HCT116 (cell line): ENCODE measurements at places on chromosomes 7 and 10.
A peak's percentile ranks its signal among the peaks of the same experiment; 100 is the strongest.

DNA sequence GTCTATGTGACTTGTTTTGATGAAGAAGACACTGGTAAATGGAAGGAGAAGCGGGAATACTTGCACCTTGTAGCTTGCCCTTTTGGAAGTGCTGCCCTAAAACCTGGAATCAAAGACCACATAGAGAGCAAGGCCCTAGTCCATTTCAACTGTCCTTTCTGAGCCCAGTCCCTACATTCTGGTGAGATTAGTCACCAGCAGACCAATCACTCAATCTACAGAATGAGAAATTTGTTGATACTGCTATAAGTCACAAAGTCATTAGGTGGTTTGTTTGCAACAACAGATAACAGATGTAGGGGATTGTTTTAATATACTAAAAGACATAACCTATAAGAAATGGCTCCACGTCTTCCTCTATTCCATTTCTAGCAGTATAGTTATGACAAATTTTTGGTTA lies 33.6 kb downstream of the WASL start:
- no peak for DNase-seq

DNA sequence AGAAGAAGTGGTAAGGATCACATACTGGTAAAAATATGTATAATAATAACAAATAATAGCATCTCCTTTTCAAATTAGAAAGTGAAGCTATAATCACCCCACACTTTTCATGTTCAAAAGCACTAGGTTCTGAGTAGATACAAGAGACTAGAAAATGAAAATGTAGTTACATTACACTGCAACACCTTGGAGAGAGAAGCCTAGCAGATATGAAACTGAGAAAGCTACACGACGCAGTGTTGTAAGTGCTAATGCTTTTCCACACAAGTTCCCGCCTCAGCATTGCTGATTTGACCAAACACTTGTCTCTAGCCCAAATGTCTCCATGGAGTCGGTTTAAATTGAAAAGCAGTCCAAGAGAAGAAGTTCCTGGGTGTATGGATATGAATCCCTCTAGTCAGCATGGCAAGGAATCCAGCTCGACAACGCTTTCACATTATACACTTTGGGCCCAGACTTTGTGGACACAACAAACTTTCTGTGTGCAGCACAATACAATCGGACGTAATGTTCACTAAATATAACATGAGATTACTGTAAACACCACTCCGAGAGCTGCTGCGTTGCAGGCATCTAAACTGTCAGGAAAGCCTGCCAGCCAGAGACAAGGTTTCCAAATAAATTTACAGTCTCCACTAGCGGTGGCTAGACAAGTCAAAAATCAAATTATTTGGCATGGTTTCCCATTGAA lies 1.7 kb downstream of the PDE1C start:
- no peak for DNase-seq

- DNase-seq, result no peak
Observed at GRCh38 chr7:70738151-70738885, 393.6 kb upstream of the GALNT17 start.

- DNase-seq, result peak; percentile 16
Observed at GRCh38 chr7:44796034-44796503, 412 bp upstream of the PPIA start.

- DNase-seq, result no peak
Observed at GRCh38 chr10:58322072-58322834, 12.6 kb upstream of the UBE2D1 start.

DNA sequence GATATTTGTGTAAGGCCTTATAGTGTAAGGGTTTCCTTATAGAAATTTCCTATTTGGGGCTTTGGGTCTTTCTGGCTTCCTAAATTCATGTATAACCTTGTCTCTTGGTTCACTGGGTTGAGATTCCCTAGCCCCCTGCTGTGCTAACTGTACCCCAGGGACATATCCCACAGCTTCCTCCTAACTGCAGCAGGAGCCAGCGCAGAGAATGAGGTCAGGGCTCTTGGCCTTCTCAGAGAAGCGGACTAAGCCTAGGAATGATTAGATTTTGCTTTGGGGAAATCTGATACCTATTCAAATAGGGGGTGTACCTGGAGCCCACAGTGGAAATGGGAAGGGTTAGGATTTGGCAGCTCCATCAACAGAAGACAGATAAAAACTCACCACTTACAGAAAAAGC lies 138.1 kb upstream of the EFCAB10 start:
- DNase-seq, result no peak

DNA sequence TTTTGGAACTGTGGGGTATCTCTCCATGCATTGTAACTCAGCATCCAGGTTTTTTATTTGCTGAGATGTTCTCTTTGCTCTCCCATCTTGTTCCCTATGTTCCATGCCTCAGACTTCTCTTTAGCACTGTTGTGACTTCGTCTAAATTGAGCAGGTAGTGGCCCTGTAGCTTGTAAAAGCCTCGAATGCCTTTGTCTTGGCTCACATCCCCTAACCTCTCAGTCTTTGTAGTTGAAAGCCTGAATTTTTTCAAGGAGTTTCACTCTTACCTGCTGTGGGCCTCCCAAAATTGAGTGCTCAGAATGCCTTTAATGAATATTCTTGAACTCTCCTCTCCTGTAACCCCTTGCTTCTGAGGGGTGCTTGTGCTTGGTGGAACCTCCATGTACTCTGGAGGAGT lies 1137.3 kb downstream of the REEP3 start:
- no peak for DNase-seq

DNA sequence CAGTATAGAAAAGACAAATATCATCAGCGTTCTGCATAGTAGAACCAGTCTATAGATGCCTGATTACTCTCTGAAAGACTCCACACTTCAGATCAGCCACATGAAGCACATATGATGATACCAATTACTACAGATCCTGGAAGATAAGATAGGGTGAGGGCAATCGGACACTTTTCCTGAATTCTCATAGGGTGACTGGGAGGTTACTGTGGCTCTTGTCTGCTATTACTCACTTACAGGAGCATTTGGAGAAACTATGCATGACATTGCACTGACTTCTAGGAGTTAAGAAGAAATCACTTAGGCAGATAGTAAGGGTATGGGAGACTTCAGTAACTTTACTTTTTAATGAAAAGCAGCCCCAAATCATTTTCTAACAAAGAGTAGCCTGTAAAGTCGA lies 1140.9 kb downstream of the XPNPEP1 start:
- DNase-seq, result no peak

GRCh38 chr10:2478656-2479055 lies 588.7 kb upstream of the PFKP start:
- no peak for DNase-seq

DNA sequence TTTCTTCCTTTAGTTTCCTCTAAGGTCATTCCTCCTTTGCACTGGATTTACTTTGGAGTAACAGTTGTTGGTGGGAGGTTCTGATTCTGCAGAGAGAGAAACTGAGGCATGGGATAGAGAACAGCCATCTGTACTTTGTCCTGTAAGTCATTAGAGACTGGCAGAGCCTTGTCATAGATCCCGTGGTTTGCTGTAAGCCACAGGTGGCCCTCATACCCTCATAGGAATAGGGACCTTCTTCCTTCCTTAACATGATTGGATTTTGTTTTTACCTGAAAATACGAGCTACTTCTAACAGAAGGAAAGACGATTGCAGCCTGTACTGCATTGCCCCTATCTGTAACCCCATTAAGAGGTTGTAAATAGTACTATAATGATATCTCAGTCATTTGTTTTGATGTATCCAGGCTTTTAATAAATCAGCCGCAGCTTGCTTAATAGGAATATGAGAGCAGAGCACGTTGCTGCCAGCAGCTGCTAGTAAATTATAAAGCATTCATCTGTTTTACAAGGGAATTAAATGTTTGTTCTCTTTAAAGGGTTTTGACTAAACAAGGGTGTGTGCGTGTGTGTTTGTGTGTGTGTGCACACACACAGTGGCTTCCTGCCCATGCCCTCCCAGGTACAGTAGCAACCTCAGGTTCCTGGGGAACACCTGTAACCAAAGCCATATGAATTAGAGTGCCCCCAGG lies 249.8 kb downstream of the AUTS2 start:
- DNase-seq, result no peak

DNA sequence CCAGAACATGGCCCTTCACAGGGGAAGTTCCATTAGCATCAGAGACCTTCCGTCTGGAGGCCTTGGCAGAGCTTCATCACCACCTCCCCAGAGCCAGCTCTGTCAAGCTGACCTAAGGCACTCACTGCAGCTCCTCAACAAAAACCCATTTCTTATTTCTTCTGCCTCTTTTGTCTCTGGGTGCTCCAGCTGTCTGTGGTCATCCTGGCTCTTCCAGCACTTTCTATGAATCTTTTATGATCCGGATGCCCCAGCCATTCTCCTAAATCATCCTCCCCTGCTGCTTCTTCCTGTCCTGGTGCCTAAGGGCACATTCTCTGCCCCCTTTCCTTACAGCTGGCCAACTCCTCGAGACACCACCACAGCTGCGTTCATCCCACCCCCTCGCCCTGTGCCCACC lies 171.7 kb upstream of the INSYN2A start:
- no peak for DNase-seq

- DNase-seq, result no peak
Observed at GRCh38 chr7:134654104-134654775, 7.6 kb downstream of the BPGM start.

- no peak for DNase-seq
Observed at GRCh38 chr7:39531818-39532217, 34.4 kb upstream of the YAE1 start.

DNA sequence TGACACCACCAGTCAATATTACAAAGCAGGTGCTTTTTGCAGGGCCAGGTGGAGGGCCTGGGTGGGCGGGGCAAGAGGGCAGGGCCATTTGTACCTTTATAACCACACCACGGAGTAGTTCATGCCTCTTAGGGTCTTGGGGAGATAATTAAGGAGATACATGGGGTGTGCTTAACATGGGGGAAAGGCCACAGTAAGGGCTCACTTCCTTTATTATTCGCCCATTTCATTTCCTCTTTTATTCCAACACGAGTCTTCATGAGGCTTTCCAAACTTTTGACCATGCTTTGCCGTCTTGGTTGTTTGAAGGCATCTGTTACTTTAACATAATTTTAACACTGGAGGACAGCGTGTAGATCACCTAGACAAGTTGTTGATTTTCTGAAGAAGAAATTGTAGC lies 33.3 kb upstream of the LYZL2 start:
- no peak for DNase-seq

- no peak for DNase-seq
Observed at GRCh38 chr10:29579455-29579970, 55.3 kb downstream of the SVIL start.

DNA sequence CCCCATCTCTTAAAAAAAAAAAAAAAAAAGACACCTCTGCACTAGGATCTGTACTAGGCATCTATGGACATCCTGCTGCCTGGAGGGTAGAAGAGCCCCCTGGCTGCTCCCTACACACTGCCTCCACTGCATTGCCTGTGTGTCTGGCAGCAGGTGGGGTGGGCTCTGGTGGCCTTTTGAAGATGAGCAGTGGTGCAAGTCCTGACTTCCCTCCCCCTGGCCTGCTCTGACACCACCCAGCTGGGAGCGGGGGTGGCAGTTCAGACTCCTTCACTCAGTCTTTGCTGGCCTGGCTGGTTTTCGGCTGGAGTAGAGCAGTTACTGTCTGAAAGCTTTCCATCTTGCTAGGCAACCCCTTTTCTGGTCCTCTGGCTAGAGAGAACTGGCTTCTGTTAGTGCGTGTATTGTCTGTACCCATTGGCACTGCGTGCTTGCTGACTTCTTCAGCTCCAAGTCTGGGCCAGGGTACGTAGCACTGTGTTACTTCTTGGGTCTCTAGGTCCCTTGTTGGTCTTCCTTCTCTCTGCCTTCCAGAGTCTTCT lies 17.6 kb downstream of the C10orf62 start:
- DNase-seq, result no peak

- no peak for DNase-seq
Observed at GRCh38 chr7:95609277-95609971, 13.1 kb upstream of the PDK4 start.

DNA sequence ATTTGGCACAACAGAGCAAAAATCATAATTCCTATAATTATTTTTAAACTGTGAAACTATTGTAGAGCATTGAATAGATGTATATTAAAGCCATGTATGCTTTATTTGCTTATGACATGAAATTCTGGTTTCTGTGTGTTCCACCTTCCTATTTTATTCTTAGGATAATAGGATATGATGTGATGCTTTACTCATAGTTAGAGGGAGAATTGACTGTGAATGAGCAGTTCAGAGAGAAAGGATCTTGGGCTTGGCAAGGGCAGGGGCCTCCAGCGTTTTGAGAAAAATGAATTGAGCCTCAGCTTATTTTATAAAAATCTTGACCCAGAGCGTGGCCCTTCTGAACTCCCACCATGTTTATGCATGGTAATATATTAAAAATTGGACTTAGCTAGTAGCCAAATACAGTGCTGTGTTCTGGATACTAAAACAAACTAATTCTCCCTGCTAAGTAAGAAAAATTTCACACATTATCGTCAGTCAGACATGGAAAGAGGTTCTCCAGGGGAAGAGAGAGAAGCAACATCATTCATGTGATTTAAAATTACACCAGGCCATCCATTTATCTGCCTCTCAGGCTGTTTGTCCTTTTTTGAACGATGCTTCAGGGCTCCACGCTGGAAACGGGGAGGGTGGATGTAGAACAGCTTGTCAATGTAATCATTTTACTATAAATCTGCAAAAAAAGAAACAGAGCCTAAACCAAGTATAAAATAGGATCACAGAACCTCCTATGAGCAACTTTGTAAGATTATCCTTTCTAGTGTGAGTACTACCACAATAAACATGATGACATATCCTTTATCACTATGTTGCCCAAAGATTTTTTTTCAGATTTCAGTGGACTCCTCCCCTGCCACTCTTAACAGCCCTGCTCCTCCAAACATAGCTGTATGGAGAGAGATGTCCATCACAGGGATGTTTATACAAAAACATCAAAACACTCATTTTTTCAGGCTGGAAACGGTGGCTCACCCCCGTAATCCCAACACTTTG lies 258.1 kb upstream of the C7orf33 start:
- no peak for DNase-seq

DNA sequence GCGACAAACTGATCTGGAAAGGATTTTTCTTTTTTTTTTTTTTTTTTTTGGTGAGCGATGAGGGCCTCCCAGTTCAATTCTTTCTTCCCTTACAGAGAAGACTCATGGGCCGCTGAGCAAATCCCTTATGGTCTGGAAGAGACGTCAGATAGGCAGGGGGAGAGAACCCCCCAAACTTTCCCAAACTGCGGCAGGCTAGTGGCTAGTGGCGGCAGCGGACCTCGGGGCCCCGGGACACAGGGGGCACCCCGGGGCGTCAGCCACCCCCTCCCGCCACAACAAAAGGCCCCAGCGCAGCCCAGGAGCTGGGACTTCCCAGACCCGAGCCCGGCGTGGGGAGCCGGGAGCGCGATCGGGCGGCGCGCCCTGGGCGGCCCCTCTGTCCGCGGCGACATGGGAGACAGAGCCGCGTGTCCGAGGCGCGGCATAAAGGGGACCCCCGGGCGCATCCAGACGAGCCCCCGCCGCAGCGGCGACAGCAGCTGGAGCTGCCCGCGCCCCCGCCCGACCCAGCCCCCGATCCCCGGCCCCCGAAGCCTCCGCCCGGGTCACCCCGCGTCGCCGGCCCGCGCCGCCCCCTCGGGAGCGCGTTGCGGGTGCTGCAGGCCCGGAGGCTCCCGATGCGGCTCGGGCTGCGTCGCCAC lies 755 bp downstream of the FAM171A1 start:
- DNase-seq, result no peak
